ENCODE measurements at places on chromosomes 6 and 20. TPM values are rescaled to one million over a fixed set of nuclear protein-coding genes. Genes with fewer than 3 reads are reported as not detected.

GRCh38 chr6:110520209-110520965 is 44.0 kb upstream of the SLC22A16 start:
- H3K36me3 ChIP-seq: no peaks in the 10 kb centered on the region
- H3K27ac ChIP-seq: no peak overlapping the region
- no peak for DNase-seq
- H3K27me3 ChIP-seq: no peaks in the 10 kb centered on the region

The OGFR gene
- 70.5 TPM for total RNA-seq

DNA sequence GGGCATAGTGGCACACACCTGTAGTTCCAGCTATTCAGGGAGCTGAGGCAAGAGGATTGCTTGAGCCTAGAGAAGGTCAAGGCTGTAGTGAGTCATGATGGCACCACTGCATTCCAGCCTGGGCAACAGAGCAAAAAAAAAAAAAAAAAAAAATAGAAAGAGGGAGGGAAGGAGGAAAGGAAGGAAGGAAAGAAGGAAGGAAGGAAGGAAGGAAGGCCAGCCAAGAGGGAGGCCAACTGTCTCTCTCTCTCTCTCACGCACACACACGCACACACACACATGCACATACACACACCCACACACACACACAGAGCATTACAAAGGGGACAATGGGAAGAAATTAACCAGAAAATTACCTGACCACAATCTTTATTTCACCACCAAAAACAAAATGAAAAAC is 50.6 kb upstream of the COL9A1 start:
- DNase-seq: no peak
- H3K4me3 ChIP-seq: no peak overlapping the region
- H3K27me3 ChIP-seq: no peaks in the 10 kb centered on the region

DNA sequence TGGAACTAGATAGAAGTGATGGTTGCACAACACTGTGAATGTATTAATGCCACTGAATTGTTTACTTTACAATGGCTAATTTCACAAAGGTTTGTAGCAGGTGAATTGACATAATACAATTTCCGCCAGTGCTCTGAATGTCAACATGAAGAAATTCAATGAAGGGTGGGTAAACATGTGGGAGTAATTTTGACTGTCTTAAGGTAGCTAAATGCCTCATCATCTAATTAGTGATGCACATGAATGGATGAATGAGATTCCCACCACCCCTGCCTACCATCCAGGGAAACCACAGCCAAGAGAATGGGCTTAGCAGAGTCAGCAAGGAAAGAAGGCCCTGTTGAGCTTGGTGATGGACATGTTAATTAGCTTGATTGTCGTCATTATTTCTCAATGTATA is 275.3 kb downstream of the ALDH8A1 start:
- no peak overlapping the region for H3K27ac ChIP-seq
- H3K27me3 ChIP-seq: no peaks in the 10 kb centered on the region
- no peaks in the 10 kb centered on the region for H3K36me3 ChIP-seq
- no peak for DNase-seq

GRCh38 chr6:143984666-143985065 is 23.4 kb downstream of the PLAGL1 start:
- peaks cover 1% of the 10 kb centered on the region for H3K27me3 ChIP-seq
- H3K36me3 ChIP-seq: no peaks in the 10 kb centered on the region
- no peak overlapping the region for H3K27ac ChIP-seq
- no peaks in the 10 kb centered on the region for H3K4me1 ChIP-seq
- H3K4me3 ChIP-seq: no peak overlapping the region

The TSHZ2 gene
- total RNA-seq: 10.0 TPM

DNA sequence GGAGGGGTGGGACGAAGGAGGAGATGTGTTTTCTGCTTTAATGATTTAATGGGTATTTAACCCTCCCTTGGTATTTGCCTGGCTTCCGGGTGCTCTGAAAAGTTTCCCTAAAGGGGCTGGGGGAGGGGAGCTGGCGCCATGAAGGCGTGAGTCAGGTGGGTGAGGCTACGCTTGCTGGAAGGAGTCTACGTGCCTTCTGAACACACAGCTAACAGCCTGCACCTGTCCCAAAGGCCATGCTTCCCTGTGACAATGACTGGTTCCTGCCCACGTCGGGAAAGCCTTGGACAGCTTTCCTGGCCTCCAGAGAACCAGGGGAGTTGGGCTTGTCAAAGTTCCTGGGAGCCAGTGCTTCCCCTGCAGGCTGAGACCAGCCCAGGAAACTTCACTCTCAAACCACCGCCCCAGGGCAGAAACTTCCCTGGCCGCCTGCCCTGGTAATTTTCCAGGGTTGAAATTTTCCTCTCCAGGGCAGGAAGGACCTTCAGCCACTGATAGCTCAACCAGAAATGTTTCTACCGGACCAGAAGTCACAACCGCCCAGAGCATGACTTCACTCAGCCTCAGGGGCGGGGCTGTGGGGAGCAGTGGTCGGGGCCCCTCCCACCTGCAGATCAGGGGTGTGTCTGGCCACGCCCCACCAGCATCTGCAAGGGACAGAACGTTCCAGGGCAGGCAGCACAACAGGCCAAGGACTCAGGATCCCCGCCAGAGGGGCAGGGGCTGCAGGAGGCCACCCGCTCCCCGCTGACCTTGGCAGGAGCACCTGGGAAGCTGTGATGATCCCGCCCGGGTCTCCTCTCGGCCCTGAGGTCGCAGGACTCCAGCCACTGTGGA is 18.6 kb upstream of the SLCO4A1 start:
- H3K27me3 ChIP-seq: no peaks in the 10 kb centered on the region
- H3K4me1 ChIP-seq: no peaks in the 10 kb centered on the region
- no peak overlapping the region for H3K27ac ChIP-seq
- no peaks in the 10 kb centered on the region for H3K36me3 ChIP-seq
- no peak overlapping the region for H3K4me3 ChIP-seq

DNA sequence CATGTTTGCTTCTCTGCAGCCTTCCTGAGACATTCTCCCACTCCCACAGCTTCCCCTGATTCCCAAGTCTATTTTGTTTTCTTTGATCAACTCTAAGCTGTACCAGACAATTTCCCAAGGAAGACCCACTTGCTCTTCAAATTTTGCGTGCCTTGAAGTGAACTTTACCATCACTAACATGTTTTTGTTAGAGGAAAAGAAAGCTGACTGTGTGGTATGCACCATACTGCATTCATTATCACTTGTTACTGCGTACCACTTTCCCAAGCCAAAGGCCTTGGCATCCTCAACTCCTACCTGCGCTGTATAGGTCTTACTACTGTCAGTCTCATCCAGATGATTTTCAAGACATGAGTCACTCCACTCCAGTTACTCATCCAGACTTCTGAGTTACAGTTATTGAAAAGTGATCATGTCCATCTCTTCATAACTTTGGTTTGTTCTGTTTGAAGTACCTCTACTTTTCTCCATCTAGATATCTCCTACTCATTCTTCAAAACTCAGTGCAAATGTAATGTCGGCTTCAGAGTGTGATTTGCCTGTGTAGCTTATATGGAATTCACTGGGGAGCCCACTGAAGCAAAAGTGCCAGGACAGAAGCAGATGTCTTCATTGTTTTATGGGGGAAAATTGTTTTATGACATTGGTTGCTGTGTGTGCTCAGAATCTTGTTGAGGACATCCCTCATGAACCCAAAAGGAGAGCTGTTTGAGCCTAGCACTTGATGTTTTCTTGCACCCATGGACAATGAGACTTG is 5.2 kb downstream of the RPS12 start:
- peaks cover 13% of the 10 kb centered on the region for H3K4me1 ChIP-seq
- H3K4me3 ChIP-seq: no peak overlapping the region
- DNase-seq: no peak
- H3K27ac ChIP-seq: no peak overlapping the region

DNA sequence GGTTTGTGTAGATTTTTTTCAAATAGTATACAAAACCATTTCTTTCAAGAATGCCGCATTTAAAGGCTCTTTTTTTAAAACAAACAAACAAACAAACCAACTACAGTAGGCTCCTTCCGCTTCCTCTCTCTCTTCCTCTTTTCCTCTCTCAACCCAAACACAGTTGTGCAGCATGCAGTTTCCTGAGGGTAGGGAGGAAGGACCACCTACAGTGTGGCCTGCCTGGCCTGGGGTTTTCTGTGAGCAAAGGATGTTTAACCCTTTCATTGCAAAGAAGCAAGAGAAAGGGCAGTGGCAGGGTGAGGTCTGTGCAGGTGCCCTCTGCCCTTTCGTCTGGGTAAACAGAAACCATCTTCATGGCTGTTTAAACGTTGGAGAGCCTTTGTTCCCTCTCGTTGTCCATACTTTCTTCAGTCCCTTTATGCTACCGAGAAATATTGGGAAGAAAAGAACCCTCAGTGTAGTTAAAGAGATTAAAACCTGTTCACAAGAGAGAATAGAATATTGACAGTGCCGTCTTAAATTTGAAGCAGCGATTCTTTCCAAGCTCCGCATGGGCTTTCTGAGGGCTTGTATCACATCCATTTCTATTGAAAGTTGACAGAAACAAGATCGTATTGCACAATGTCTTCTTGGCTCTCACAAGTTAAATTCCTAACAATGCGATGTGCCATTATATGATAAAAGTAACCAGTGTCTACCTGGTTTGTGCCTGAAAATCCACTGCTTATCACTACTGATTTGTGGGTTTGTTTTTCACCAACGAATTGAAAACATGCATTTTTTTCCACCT is 215.5 kb upstream of the SNX9 start:
- no peak overlapping the region for H3K27ac ChIP-seq
- H3K27me3 ChIP-seq: peaks cover 12% of the 10 kb centered on the region
- H3K4me1 ChIP-seq: peaks cover 8% of the 10 kb centered on the region
- no peak overlapping the region for H3K4me3 ChIP-seq
- H3K36me3 ChIP-seq: no peaks in the 10 kb centered on the region
- no peak for DNase-seq

DNA sequence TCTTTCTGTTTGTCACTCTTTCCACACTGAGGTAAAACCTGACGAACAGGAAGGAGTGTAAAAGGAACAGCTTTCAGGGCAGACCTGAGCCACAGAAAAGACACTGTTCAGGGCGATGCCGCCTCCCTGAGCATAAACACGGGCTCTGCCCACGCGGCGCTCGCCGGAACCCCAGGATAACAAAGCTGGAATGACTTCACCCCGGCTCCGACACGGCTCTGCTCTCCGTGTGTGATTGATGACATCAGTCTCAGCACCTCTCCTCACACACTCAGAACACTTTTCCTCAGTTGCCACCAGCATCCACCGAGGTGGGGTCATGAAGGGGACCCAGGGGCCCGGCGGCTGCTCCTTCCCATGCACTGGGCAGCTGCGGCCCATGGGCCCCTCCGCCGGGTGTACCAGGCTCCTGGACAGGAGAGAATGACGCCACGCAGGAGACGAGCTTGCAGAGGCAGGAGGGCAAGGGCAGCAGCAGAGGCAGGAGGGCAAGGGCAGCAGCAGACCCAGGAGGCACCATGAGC is 43.6 kb downstream of the DLL1 start:
- H3K27ac ChIP-seq: no peak overlapping the region
- no peak for DNase-seq
- no peaks in the 10 kb centered on the region for H3K36me3 ChIP-seq
- H3K27me3 ChIP-seq: peaks cover 23% of the 10 kb centered on the region

DNA sequence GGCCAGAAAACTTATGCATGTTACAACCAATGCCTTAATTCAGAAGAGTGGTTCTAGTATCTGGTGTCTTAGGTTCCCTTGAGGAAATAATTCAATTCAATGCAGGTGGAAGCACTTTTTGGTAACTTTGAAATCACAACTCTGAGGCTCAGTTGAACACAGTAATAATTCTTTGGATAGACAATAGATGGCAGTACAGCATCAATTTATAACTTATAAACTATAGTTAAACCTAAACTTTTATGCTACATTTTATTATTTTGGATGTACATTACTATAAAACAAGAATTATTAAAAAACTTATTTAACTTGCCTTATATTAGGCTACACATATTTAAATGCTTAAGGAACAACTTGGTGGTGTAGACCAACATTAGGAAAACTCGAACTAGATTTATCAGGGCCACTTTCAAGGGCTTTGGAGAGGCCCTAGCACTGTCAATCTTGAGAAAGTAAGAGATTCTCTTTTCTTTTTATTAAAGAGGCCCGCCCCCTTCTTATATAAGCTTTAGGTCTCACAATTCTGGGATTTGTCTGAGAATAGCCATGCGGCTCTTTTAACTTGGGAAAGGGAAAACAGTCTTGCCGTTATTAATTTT is 85.9 kb downstream of the CRYBG1 start:
- no peak overlapping the region for H3K27ac ChIP-seq
- no peak overlapping the region for H3K4me3 ChIP-seq
- no peaks in the 10 kb centered on the region for H3K36me3 ChIP-seq
- no peaks in the 10 kb centered on the region for H3K27me3 ChIP-seq

The GNMT gene
- 0.54 TPM for total RNA-seq

DNA sequence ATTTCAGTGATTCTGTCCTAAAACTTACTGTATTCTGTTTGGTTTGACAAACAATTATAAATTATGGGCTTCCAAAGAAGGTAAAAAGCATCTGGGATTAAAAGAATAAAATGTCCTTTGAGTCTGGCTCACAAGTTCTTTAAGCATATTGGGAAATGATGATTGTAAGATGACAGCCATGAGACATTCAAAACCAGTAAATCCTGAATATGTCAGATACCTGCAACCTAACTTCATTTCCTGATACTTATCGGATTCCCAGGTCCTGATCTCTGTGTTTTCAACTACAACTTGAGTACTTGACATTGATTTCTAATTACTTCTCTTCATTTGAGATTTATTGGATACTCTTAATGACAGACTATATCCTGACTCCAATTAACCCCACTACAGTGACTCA is 446.6 kb downstream of the GRIK2 start:
- no peak overlapping the region for H3K27ac ChIP-seq
- no peaks in the 10 kb centered on the region for H3K4me1 ChIP-seq
- no peak for DNase-seq
- H3K27me3 ChIP-seq: no peaks in the 10 kb centered on the region

GRCh38 chr6:4522453-4522852 is 253.8 kb upstream of the CDYL start:
- no peaks in the 10 kb centered on the region for H3K4me1 ChIP-seq
- H3K36me3 ChIP-seq: peaks cover 5% of the 10 kb centered on the region
- no peak overlapping the region for H3K27ac ChIP-seq
- H3K4me3 ChIP-seq: no peak overlapping the region
- no peaks in the 10 kb centered on the region for H3K27me3 ChIP-seq

GRCh38 chr20:2984028-2984501 is 59.4 kb upstream of the GNRH2 start:
- H3K4me3 ChIP-seq: no peak overlapping the region
- no peaks in the 10 kb centered on the region for H3K36me3 ChIP-seq
- H3K27me3 ChIP-seq: peaks cover 6% of the 10 kb centered on the region
- DNase-seq: no peak

- peak overlapping the region; percentile 88 for H3K4me3 ChIP-seq
- H3K27ac ChIP-seq: peak overlapping the region; percentile 90
- DNase-seq: no peak
These were observed 544 bp upstream of the NRM start for GRCh38 chr6:30691208-30691847.

The PRICKLE4 gene
- total RNA-seq: 2.3 TPM

The VWA7 gene
- 3.2 TPM for total RNA-seq

GRCh38 chr6:98669371-98669770 is 165.0 kb upstream of the POU3F2 start:
- no peak overlapping the region for H3K4me3 ChIP-seq
- no peaks in the 10 kb centered on the region for H3K36me3 ChIP-seq
- H3K4me1 ChIP-seq: peaks cover 6% of the 10 kb centered on the region
- no peak overlapping the region for H3K27ac ChIP-seq
- no peak for DNase-seq

The GGT7 gene
- 81.9 TPM for total RNA-seq

GRCh38 chr6:21847711-21848480 is 254.3 kb downstream of the SOX4 start:
- H3K4me1 ChIP-seq: peaks cover 45% of the 10 kb centered on the region
- DNase-seq: no peak
- H3K36me3 ChIP-seq: peaks cover 10% of the 10 kb centered on the region
- peak overlapping the region; percentile 23 for H3K4me3 ChIP-seq
- H3K27ac ChIP-seq: no peak overlapping the region
- peaks cover 5% of the 10 kb centered on the region for H3K27me3 ChIP-seq

The MCHR2 gene
- not detected for total RNA-seq

Measured in glutamatergic neuron (in vitro differentiated cells).